ENCODE measurements at places on chromosomes 6 and 20.

- peak; percentile 41 for DNase-seq
Measured at GRCh38 chr6:136607932-136608772, 57.9 kb upstream of the MAP7 start.

DNA sequence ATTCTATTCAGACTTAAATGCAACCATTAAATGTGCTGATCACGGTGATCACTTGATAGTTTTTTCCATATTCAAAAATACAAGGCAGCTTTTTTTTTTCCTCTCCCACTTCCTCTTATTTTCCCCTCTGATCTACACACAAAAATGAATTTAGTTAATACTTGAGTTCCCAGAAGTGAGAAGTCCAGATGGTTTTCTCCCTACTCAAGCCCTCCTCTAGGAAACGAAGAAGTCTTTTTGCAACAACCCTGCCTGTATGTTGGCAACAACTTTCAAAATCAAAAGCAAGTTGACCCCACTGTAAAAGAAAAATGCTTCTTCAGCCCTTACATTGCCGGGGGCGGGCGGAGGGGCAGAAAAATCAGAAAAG is 24.3 kb downstream of the ARHGAP18 start:
- DNase-seq: no peak

- peak; percentile 45 for DNase-seq
Measured at GRCh38 chr6:130697271-130697994, 129.8 kb upstream of the SMLR1 start.

DNA sequence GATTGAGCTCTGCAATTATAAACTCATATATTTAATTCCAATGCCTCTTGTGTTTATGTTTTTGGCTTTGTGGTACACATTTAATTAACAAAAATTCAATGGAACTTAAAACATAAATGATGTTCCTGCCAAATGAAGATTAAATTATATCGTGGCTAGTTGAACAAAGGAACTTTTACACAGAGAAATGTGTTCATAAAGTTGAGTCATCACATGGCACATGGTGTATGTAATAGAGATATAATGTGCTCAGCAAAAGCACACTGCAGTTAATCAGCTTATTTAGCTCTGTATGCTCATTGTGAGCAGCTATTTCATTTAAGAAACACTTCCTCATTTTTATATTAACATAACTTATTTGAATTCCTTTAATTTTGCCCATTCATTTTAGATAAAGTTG is 1295.6 kb upstream of the CITED2 start:
- no peak for DNase-seq

DNA sequence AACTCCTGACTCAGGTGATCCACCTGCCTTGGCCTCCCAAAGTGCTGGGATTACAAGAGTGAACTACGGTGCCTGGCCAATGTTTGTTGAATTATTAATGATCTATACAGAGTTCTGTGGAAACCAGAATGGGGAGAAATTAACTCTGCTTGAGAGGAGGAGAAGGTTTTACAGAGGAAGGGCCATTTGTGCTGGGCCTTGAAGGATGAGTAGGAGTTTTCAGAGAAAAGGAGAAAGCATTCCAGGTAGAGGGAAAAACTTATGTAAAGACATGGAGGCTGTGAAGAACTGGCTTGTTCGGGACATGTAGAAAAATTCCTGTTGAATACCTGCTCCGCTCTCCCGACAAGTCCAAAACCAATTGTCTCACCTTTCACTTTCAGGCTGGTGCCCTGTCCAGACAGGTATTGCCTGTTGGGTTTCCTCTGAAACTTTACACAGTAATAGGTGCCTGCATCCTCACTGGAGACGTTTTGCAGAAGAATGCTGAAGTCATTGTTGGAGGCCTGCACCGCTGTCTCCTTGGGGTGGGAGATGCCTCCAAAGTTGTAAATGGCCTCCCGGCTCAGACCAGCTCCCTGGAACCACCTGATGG is 11.3 kb upstream of the NSFL1C start:
- DNase-seq: no peak

DNA sequence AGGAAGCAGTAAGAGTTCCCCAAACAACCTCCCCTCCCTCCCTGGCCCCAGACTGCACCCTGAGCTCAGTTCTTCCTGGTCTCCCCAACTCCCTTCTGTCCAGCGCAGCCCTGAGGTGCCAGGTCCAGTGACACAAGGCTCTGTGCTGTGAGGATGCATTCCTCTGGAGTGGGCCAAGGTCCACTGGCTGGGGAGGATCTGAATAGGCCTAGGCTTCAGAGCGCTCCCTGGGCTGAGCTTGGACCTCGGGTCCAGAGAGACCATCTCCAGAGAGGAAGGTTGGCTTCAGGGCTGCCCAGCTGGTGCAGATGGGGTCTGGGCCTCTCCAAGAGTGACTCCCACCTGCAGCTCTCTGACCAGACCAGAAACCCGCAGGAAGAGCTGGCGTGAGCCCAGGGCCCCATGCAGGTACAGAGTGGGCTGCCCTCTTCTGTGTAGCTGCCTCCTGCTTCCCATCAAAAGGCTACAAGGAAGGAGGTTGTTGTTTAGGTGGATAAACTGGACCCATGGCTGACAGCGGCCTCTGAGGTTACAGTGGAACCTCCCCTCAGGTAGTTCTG is 52.3 kb upstream of the MLN start:
- DNase-seq: no peak

GRCh38 chr20:58756450-58756775 is 63.8 kb downstream of the NPEPL1 start:
- DNase-seq: peak; percentile 63

- DNase-seq: no peak
Measured at GRCh38 chr6:7377961-7378360, 11.6 kb downstream of the CAGE1 start.

DNA sequence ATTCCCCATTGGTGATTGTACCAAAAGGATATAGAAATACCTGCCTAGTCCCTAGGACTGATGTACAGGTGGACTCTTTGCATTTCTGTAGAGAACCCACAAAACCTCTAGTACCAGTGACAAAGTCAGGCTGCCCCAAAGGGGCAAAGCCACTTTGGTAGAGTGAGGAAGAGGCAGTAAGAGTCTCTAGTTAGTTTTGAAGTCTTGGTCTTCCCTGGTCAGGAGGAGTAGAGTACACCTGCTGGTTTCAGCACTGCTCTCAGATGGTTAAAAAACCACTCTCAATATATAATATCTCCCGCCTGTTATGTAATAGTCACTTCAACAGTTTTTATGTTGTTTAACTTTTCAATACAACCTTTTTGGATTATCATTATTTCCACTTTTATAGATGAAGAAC is 344.9 kb downstream of the CDKAL1 start:
- no peak for DNase-seq

GRCh38 chr6:44255105-44255808 is 2.1 kb downstream of the SLC35B2 start:
- DNase-seq: no peak

- DNase-seq: no peak
Measured at GRCh38 chr6:91462241-91462640, 875.4 kb upstream of the MAP3K7 start.

DNA sequence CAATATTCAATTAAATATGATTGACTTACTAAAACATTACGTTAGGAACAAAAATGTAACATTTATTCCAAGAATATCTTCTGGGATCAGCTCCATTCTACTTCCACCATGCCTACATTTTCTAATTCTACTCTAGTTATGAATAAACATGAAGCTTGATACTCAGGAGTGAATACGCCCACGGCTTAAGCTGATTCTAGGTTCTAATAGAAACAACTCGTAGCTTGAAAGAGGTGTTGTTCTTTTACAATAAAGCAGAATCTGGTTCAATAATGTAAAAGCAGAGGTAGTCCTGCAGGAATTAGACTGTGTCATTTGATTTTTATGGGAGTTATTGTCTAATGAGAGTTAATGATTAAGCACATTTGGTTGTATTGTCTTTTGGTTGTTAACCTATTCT is 107.3 kb upstream of the OLIG3 start:
- no peak for DNase-seq

- DNase-seq: peak; percentile 69
Measured at GRCh38 chr6:137849181-137849980, 17.7 kb upstream of the TNFAIP3 start.

- no peak for DNase-seq
Measured at GRCh38 chr20:19598117-19598850, 159.8 kb upstream of the RIN2 start.

DNA sequence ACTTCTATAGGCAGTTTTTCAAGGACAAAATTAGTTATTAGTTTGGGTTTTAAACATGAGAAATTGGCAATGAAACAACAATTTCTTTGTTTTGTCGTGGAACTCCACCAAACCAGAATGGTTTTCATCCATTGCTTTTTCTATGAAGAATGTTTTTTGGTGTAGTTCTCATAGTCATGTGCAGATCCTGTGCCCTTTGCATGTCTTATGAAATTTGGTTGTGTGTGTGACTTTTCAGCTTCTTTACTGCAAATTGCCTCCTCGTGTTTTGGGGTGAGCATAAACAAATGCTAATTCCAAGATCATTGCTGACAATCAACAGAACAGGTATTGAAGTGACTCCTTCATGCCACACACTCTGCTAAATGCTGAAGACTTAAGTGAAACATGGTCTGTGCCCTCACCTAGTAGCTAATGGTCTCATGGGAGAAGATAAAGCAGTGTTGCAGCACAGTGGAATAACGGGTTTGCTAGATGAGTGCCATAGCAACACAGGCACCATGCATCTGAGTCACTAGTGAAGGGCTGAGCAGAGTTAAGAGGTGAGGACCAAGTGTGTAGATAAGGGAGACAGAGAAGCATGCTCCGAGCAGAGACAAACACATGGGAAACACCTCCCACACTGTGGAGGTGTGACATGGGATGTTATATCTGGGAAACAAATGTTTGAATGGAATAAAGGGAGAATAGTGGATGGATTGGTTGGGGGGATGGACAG is 120.0 kb downstream of the SLC16A10 start:
- no peak for DNase-seq

DNA sequence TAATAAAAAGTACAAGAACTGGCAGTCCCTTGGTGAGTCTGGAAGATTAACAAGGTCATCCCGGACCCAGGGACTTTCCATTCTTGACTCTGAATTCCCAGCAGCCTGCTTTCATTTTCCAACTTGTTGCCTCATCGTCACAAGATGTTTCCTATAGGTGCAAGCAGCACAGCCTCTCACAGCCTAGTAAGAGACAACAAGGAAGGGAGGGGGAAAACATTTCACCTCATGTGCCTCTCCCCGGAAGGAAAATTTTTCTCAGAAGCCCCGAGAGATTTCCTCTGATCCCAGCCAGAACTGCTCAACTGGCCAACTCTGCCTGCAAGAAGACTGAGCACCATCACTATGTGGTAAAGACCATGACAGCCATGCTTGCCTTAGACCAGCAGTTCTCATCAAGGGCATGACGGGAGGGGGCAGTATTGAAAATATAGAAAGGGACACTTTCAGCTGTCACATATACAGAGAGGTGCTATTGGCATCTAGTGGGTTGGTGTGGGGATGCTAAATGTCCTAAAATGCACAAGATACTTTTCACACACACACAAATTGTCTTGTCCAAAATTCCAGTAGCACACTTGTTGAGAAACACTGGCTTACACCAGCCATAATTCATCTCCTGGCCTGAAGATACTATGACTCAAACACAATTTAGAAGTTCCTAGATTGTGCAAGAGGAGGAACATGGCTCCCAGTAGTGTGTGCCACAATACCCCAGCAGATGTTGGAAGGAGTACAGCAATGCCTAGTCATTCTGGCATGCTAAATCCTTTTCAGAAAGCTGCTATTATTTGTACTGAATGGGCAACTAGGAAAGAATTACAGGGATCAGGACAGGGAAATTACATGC is 10.8 kb upstream of the WTAP start:
- DNase-seq: no peak

DNA sequence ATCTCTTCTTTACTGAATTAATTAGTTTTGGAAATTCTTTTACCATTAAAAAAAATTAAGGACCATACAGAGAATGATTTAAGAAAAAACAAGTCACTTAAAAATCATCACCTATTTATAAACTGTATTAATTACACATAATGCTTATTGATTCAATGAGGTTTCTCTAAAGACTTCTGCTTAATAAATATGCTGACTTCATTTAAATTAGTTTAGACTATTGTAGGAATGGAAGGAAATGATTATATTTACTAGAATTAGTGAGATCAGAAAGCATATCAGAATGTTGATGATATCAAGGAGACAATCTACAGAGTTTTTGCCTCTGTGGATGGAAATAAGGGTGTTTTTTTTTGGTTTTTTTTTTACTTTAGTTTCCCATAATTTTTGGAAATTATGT is 34.6 kb upstream of the SMIM28 start:
- no peak for DNase-seq

- no peak for DNase-seq
Measured at GRCh38 chr20:45949542-45950329, 15.3 kb downstream of the PCIF1 start.

DNA sequence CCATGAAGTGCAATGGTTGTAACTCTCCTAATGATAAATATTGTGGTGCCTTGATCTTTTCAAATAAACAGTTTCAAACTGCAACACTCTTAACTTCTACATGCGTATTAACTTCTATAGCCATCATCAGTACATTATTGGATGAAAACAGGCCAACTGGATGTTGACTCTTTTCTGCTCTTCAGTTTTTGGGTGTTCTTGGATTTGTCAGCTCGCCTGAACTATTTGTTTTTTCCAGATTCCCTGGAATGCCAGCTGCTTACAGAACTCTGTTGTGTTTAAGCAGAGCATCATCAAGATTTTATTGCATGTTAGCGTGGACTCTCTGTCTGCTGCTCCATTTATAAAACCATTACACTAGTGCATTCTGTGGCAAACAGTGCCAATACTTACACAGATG is 626.1 kb downstream of the HDGFL1 start:
- DNase-seq: no peak

DNA sequence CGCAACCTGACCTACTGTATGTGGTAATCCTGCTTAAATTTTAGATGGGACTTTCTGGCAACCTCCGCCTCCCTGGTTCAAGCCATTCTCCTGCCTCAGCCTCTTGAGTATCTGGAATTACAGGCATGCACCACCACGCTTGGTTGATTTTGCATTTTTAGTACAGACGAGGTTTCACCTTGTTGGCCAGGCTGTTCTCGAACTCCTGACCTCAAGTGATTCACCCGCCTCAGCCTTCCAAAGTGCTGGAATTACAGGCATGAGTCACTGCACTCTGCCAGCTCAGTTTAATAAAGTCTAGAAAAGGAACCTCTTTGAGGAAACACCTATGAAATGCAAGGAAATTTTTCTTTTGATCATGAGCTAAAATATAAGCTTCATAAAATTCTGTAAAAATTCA is 9.0 kb upstream of the PLCB4 start:
- no peak for DNase-seq

DNA sequence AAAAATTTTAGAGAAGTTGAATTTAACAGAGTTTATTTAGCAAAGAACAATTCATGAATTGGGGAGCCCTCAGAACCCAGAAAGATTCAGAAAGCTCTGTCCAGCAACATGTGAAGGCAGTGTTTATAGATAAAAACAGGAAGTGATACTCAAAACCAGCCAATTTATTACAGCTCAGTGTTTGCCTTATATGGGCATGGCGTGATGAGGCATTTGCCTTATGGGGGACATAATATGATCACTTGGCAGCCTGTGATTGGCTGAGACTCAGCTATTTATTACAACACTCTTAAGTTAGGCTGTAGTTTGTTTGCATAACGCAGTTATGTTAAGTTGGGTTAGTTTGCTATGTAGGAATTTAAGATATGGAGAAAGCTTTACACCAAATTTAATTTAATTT is 11.5 kb downstream of the HLA-DPA1 start:
- no peak for DNase-seq
